ENCODE measurements at places on chromosomes 3 and 15. TPM values are rescaled to one million over a fixed set of nuclear protein-coding genes. Genes with fewer than 3 reads are reported as not detected.

GRCh38 chr3:64000453-64001055, 22.7 kb downstream of the PSMD6 start:
- no peak for DNase-seq

DNA sequence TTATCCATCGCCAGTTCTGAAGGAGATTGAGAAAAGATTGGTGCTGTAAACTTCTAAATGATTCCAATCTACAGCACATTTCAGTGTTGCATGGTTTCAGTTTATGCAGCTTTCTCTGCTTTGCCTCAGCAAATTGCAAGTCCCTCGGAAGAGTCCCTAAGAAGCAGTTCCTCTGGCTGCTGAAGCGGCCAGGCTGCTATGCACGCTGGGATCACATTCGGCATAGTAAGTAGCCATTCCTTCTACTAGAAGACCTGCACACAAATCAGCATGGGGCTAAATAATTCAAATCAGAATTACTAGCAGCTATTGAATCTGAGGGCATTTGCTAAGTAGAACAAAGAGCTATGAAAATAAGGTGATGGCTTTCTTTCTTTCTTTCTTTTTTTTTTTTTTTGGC, 769.5 kb downstream of the AGBL1 start:
- no peak for DNase-seq

The PAK6 gene
- 8.4 TPM for total RNA-seq

GRCh38 chr15:34185666-34186065, 24.2 kb downstream of the KATNBL1 start:
- no peak for DNase-seq

The SLITRK3 gene
- 0.10 TPM for total RNA-seq

The MAN2A2 gene
- total RNA-seq, result 22.5 TPM

GRCh38 chr15:78004919-78005634, 72.4 kb downstream of the TBC1D2B start:
- peak; percentile 85 for DNase-seq

The SLTM gene
- total RNA-seq, result 119 TPM

The FBXO40 gene
- 0.59 TPM for total RNA-seq

- no peak for DNase-seq
Measured at GRCh38 chr15:36024031-36024688, 478.2 kb upstream of the DPH6 start.

GRCh38 chr3:128683957-128684356, 33.3 kb upstream of the RPN1 start:
- DNase-seq, result no peak

DNA sequence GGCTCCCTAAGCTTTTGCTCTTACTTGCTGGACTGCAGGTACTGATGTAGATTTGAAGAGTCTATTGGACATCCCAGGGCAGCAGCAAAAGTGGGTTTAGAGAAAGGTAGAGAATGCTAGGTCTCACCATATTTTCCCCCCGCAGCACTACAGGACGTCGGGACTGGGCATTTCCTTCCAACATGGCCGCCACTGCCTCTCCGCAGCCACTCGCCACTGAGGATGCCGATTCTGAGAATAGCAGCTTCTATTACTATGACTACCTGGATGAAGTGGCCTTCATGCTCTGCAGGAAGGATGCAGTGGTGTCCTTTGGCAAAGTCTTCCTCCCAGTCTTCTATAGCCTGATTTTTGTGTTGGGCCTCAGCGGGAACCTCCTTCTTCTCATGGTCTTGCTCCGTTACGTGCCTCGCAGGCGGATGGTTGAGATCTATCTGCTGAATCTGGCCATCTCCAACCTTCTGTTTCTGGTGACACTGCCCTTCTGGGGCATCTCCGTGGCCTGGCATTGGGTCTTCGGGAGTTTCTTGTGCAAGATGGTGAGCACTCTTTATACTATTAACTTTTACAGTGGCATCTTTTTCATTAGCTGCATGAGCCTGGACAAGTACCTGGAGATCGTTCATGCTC, 11.2 kb downstream of the CYP8B1 start:
- no peak for DNase-seq

DNA sequence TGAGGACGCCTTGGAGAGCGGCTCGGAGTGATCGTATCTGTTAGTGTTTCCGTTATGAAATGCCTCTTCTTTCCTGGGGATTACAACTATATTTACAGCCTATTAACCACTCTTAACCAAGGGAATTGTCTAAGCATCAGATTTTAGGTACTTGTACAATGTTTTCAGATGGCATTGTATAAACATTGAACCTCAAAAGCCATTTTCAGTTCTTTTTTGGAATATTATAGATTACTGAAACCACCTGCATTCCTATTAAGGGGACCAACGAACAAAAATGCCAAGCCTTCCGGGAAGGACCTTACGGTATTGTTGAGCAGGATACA, 1.1 kb downstream of the NEO1 start:
- no peak for DNase-seq

DNA sequence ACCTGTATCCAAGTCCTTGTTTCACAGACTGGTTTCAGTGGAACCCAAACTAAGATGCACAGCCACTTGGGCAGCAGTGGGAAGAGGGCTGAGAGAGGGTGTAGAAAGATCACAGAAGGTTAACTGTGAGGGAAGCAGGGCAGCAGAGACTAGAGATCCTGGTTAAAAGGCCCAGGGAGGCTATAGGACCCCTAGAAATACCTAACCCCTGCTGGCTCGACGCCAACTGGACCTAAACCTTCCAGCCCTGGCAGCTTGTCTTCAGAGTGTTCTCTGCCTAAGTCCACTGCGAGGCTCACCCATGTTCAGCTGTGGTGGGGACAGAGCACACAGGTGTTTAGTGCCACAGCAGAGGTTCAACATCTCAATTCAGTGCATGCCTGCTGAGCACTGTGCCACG, 96.5 kb downstream of the ZNF621 start:
- DNase-seq, result no peak

The C3orf85 gene
- not detected for total RNA-seq

The DENND4A gene
- 33.6 TPM for total RNA-seq

- no peak for DNase-seq
Measured at GRCh38 chr3:63613561-63613960, 38.9 kb upstream of the SNTN start.

GRCh38 chr3:57068437-57069089, 8.1 kb downstream of the SPATA12 start:
- DNase-seq, result peak; percentile 49

The LRRC31 gene
- total RNA-seq, result not detected

DNA sequence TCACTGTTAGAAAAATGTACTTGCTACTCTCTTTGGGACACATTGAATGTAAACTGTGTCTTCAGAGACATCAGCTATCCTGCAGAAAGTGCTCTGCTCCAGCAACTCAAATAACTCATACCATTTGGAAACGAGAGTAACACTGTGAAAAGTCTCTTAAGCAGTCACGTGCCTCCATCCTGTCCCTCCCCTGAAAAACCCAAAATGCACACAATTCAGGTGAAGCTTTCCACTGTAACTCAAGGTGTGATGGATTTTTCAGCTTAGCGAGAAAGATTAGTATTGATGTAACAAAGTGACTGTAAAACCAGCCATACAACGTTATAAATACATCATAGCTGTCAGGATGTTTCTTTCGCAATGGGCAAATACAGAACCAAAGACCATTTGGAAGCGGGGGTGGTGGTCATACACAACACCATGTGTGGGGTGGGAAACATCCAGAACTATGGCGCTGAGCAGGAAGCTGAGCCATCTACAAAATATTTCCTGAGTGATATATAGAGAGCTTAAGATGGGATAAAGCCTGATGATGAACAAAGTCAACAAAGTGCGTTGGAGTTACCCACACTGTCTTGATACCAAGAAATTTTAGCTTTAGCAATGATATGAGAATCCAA, 332.3 kb downstream of the FOXP1 start:
- DNase-seq, result no peak

DNA sequence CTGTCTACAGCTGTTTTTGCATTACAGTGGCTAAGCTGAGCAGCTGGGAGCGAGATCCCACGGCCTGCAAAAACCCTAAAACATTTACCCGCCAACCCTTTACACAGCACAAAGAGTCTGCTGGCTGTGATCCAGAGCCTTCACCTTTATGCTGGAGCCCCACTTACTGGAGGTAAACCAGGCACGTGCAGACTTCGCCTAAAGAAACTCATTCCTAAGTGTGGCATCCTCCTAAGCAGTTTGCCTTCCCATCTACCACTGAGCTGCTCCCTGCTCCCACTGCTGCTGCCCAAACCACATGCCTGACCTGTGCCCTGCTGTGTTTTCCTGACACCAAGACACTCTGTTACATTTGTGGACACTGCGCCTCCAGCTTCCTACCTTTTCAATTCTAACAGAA, 53.0 kb downstream of the CHSY1 start:
- no peak for DNase-seq

GRCh38 chr3:59978979-59979378, 929.2 kb upstream of the CFAP20DC start:
- DNase-seq, result no peak
